Stimulated activated CD4-positive, alpha-beta T cell treated with anti-CD3 and anti-CD28 coated beads, TNF-alpha, amount 100 ng/mL, for 48 hours (primary cell): ENCODE measurements at places on chromosomes 13 and 19.

DNA sequence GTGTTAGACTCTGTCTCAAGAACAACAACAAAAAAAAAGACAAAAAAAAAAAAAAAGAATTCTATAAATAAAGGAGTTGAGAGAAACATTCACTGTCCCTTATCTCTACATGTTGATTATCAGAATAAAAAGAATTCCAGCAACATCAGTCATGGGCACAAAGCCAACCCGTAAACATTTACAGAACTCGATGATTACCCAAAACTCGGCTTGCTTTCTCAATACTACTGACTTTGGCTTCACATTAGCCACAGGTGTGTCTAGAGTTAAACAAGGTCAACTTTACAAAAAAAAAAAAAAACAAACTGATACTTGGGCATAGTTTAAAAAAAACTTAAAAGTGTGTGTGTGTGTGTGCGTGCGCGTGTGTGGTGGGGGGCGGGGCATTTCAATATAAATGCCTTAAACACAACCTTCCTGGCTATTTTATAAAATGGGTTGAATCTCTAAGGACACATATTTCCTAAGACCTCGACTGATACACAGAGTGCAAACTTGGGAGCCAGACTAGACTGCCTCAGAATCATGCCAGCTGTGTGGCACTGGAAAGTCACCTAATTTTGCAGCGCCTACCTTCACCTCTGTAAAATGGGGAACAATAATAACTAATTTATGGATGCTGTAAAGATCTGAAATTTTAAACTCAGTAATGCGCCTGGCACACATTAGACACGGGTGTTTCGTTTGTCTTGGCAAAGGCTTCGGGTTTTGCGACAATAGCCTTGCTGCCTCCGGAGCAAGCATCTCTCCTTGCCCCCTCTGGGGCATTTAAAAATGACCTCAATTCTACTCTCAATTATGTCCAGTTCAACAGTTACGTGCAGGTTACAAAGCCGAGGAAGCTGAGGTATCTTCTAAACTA lies 922 bp downstream of the EBPL start:
- DNase-seq: no peak

GRCh38 chr19:41993612-41994483 lies at the start of gene ATP1A3:
Gene ATP1A3, minus strand, starts transcription at chr19:41994230. Its CDS starts 154 bp downstream, at chr19:41994076.
- no peak for DNase-seq

DNA sequence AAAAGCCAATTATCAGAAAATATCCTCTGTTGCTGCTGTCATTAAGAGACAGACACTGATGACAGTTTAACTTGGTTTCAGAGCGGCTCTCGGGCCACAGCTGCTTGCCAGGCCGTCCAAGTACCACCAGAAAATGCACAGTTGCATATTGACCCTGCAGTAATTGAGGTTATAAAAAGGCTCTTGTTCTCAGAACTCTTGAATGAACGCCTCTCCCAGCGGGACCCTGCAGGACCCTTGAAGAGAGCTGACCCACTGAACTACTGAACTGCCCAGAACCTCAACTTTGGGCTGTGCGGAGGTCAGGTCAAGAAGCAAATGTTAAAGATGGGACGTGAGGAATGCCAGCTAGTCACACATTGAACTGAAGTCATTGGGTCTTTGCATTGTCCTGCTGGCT lies 1559.0 kb upstream of the SLC10A2 start:
- DNase-seq: no peak

GRCh38 chr19:13906521-13906904 lies 512 bp downstream of the CC2D1A start:
- no peak for DNase-seq

DNA sequence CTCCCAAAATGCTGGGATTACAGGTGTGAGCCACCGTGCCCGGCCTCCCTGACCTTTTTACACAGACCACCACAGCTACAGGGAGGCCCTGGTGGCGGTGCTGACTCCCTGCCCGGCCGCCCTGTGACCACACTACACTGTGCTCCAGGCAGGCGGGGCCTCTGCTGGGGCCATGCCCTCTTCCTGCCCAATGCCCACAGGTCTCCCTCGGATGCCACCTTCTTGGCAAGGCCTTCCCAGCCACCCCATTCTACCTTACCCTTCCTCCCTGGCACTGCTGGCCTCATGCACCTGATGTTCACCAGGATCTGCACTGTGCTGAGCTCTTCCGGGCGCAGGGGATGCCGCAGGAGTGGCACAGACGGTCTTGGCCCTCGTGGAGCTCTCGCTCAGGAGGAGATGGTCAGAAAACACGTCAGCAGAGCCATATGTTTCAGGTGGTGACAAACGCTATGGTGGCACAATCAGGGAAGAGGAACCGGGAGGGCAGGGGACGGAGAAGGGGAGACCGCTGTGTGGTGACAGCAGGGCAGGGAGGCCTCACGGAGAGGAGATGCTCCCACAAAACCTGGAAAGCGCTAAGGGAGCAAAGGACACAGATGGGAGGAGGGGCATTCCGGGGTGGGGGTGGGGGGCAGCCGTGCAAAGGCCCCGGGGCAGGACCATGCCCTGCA lies 4.1 kb downstream of the PIP5K1C start:
- DNase-seq: no peak

GRCh38 chr19:52343548-52343947 lies 7.5 kb downstream of the ZNF610 start:
- peak; percentile 21 for DNase-seq

GRCh38 chr13:30466841-30467252 lies 1.1 kb upstream of the HMGB1 start:
- DNase-seq: no peak

DNA sequence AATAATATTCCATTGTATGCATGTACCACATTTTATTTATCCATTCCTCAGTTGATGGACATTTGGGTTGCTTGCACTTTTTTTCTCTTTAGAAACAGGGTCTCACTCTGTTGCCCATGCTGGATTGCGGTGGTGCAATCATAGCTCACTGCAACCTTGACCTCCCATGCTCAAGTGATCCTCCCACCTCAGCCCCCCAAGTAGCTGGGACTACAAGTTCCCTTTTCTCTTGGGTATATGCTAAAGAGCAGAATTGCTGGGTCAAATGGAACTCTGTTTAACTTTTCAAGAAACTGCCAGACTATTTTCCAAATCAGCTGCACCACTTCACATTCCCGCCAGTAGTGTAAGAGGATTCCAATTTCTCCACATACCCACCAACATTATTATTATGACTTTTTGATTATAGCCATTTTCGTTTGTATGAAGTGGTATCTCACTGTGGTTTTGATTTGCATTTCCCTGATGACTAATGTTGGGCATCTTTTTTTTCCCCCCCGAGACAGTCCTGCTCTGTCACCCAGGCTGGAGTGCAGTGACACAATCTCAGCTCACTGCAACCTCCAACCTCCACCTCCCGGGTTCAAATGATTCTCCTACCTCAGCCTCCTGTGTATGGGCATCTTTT lies 7.6 kb upstream of the IPO5 start:
- no peak for DNase-seq

GRCh38 chr19:39641773-39642172 lies 13.9 kb upstream of the LGALS16 start:
- DNase-seq: no peak

GRCh38 chr13:104270731-104271130 lies 1204.5 kb upstream of the SLC10A2 start:
- DNase-seq: no peak

DNA sequence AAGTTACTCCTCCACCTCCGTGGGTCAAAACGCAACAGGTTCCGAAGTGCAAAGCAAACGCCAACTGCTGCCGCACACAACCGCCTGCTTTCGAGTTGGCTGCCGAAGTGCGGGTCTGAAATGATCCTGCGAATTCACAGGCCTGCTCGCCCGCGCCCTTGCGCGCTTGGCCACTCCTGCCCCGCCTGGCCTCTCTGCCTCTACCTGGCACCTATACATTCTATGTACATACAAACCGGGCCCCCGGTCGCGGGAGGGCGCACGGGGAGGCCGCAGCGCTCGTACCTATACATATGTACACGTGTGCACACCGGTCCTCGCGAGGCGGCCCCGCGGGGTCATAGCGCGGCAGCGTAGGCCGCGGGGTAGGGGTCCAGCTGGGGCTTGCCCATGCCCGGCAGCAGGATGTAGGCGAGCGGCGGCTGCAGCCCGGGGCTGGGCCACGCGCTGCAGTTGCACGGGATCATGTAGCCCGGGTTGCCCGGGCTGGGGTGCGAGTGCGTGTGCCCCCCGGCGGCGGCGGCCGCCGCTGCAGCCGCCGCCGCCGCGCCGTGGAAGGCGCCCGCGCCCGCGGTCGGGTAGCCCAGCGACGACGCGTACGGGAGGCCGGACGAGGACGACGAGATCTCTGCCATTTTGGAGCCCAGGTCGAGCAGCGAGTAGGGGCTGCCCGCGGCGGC lies 1.3 kb downstream of the SOX21 start:
- no peak for DNase-seq

DNA sequence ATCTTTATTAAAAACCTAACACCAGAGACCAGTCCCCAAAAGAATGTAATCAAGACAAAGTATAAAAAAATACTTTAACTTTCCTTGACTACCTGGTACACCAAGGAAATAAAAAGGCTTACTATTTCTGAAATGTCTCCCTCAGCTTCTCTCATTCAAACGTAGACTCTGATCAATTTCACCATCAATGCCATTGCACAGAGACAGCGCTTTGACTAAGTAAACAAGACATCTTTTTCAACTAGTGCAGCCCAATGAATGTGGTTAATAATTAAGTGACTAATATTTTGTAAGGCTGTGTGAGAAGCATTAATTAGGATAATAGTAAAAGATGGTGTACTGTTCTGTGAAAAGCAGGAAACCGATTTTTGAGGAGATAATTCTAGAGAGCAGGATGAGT lies 7.3 kb upstream of the RAP2A start:
- DNase-seq: no peak

GRCh38 chr19:46451352-46451751 lies 20.0 kb downstream of the PNMA8A start:
- no peak for DNase-seq

- DNase-seq: no peak
These were observed 5.8 kb upstream of the CEACAM21 start for GRCh38 chr19:41570179-41570578.

- no peak for DNase-seq
These were observed 117.6 kb upstream of the SPRY2 start for GRCh38 chr13:80458543-80458942.

DNA sequence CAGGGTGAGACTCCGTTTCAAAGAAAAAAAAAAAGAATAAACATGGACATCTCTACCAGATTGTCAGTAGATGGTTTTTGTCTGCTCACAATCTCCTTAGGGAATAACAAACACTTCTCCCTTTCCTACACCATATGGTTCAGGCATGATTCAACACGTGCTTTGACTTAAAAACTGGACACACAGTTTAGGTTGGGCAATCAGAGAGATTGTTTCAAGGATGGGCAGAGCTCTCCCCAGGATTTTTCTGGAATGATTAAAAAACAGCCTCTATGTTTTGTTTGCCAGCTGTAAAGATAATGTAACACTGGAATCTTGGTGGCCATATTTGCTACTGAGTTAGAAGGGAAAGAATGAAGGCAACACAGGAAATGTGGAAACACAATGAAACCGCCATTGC lies 150.1 kb upstream of the TSC22D1 start:
- no peak for DNase-seq

- DNase-seq: no peak
These were observed 131.5 kb upstream of the SPACA7 start for GRCh38 chr13:112244495-112245177.

DNA sequence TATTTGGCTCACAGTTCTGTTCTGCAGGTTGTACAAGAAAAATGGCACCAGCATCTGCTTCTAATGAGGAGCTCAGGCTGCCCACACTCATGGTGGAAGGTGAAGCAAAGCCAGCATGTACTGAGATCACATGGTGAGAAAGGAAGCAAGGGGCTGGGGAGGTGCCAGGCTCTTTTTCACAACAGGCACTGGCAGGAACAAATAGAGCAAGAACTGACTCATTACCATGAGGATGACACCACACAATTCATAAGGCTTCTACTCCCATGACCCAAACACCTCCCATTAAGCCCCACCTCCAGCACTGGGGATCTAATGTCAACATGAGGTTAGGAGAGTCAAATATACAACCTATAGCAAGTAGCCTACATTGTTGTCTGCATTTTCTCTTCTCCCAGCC lies 522.6 kb downstream of the RFC3 start:
- DNase-seq: no peak

DNA sequence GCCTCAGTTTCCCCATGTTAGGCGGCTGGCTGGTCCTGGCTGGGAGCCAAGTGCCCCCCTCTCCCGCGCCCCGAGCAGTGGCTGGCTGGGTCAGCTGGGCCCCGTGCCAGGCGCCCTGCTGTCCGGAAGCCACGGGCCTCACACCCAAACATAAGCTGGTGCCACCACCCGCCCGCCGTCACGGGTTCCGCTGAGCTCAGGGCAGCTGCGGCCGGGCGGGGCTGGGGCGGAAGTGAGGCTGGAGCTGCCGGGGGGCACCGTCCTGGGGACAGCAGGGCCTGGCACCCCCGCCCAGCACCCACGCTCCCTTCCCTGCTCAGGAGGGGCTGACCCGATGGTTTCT lies 19.3 kb downstream of the HCN2 start:
- DNase-seq: no peak

DNA sequence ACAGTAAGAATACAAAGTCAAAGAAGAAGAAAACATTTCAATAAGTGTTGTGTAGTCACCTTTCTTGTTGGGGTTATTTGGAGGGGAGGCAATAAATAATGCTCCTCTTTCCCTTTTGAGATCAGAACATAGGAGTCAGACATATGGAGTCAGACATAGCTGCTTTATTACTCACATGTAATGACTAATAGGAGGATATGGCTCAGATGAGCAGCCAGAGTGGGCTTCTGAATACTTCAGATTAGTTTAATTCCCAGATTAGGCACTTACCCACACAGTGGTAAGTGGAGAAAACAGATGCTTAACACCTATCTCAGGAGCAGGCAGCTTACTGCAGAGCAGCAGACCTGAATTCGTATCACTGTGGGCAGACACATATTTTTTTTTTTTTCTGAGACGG lies 31.7 kb upstream of the C1QTNF9B start:
- DNase-seq: no peak

GRCh38 chr19:22617614-22618320 lies 16.4 kb upstream of the ZNF492 start:
- DNase-seq: no peak

GRCh38 chr19:17328517-17329365 lies 5.9 kb downstream of the ANO8 start:
- no peak for DNase-seq

GRCh38 chr19:41159881-41160280 lies 33.1 kb upstream of the CYP2S1 start:
- DNase-seq: no peak

DNA sequence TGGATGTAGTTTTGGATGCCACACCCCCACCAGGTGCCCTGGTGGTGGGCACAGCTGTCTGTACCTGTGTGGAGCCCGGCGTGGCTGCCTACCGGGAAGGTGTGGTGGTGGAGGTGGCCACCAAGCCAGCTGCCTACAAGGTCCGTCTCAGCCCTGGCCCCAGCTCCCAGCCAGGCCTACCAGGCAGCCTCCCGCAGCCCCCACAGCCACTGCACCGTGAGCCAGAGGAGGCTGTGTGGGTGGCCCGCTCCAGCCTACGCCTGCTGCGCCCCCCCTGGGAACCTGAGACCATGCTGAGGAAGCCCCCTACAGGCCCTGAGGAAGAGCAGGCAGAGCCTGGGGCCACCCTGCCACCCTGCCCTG lies 3.5 kb downstream of the CIC start:
- no peak for DNase-seq

- no peak for DNase-seq
These were observed 552 bp upstream of the GRWD1 start for GRCh38 chr19:48445256-48445605.

GRCh38 chr13:98941536-98941935 lies 36.3 kb downstream of the DOCK9 start:
- no peak for DNase-seq
